ENCODE measurements at places on chromosomes 6 and 20. TPM values are rescaled to one million over a fixed set of nuclear protein-coding genes. Genes with fewer than 3 reads are reported as not detected.
A peak's percentile ranks its signal among the peaks of the same experiment; 100 is the strongest.

GRCh38 chr6:84455511-84456029 lies 228.1 kb upstream of the CEP162 start:
- DNase-seq, result no peak

ADAT2 gene
- 6.4 TPM for total RNA-seq

DNA sequence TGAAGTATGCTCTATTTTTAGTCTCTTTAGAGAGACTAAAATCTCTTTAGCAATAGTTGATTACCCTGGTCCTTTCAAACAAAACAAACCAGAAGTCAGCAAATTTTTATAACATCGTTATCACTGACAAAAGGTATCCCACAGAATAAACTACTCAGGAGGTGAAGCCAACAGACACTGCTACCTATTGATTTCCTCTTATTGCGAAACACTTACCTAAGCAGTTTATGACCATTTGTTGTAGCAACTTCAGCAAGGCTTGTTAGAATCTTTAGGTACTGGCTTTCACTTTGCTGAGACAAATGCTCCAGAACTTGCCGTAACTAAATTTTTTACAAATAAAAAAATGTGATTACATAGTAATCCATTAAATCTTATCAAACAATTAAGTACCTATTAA lies 64.4 kb downstream of the HACE1 start:
- DNase-seq, result no peak

DEFB124 gene
- total RNA-seq, result not detected

DNA sequence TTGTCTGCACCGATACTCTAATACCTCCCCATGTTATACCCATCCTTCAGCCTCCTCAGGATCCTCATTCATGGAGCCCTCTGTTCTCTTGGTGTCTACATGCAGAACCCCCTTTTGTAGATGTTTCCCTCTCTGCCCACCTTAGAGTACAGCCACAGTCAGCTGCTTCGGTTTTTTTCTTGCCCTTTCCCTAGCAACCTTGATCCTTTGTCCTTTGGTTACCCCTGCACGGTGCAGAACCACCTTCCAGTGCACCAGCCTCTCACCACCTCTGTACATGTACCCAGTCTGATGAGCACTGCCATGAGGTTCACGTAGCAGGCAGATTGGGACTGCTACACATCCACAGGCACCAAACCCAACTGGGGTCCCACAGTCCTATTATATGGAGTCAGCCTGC lies 7.3 kb downstream of the VPS16 start:
- DNase-seq, result no peak

DNA sequence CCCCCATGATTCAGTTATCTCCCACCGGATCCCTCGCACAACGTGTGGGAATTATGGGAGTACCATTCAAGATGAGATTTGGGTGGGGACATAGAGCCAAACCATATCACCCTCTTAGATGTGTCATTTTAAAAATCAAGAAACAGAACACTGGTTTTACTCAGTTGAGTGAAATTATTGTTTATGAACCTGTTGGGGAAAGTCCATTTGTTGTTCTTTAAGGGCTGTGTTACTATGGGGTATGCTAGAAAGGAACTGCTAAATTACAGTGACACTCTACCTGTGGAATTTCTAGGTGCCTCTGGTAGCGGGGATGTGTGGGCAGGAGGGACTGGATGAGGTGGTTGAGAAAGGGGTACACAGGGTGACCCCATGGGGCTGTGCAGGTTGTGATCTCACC lies 28.9 kb downstream of the STX11 start:
- DNase-seq, result no peak

GRCh38 chr6:160005861-160006540 lies 37.1 kb downstream of the IGF2R start:
- DNase-seq, result no peak

DNA sequence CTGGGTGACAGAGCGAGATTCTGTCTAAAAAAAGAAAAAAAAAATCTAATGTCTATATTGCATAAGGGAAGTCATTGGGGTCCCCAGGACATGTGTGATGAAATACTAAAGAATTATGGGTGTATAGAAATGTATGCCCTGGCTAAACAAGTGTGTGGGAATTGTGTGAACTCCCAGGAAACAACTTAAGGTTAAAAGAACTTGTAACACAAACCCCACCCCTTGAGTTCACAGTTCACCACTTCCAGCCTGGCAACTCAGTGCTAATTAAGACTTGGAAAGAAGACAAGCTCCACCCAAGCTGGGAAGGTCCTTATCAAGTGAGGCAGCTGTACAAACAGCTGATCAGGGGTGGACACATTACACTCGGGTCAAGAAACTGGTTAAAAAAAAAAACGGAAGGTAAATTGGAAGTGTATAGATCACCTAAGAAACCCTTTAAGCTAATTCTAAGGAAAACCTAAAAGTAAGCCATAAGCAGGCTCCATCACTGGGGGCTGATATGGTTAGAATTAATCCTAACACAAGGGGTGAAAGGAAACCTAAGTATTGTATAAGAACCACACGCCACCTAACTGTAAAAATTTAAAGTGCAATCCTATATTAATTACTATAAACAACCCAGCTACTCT lies 25.2 kb downstream of the HLA-A start:
- peak; percentile 71 for DNase-seq

- no peak for DNase-seq
Observed at GRCh38 chr6:162200945-162201690, 526.4 kb downstream of the PRKN start.

CDH26 gene
- 0.46 TPM for total RNA-seq

GRCh38 chr6:144911322-144911721 lies 626.2 kb downstream of the UTRN start:
- no peak for DNase-seq

DNA sequence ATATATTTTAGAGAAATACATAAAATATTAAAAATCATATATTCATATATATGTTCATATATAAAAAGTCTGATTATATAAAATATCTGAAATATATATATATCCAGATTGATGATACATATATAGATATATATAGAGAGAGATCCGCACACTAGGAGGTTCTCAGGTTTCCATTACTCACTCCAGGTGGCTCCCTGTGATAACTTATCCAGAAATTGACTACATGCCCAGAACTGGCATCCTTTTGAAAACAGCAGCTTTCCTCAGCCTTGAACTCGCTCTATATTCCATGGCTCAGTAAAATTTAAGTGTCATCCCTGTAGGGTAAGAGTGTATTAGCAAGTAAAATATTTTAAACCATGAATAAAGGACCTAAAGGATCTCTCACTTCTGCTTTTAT lies 206.8 kb downstream of the TINAG start:
- DNase-seq, result no peak

NNAT gene
- not detected for total RNA-seq

SAMD5 gene
- 0.23 TPM for total RNA-seq

DNA sequence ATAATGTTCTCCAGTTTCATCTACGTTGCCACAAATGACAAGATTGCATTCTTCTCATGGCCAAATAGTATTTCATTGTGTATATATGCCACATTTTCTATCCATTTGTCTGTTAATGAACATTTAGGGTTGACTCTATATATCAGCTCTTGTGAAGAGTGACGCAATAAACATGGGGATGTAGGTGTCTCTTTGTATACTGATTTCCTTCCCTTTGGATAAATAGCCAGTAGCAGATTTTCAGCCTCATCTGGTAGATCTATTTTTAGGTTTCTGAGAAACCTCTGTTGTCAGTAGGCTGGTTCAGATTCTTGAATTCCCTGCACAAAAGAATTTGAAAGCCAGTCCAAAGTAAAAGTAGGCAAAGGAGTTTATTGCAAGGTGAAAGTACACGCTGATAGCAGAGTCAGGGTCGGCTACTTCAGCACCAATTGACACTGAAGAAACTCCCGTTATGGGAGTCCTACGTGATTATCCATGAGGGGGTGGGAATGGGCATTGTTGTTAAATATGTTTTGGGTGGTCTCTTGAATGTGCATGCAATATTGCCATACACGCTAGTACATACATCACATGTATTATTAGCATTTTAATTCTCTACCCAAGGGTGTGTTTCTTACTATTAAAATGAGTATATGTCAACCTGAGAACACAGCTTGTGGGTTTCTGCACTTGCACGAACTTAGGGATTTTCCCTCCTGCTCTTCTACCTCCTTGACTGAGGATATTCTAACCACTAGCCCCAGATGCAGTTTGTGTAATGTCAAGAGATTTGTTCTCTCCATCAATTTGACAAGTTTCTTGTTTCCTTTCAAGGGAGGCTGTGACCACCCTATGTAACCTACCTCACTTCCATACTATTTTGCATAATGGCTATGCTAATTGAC lies 14.4 kb upstream of the SLC17A2 start:
- no peak for DNase-seq

GRCh38 chr6:131779304-131779703 lies 28.5 kb upstream of the ENPP1 start:
- no peak for DNase-seq

GRCh38 chr6:111666847-111667246 lies 61.2 kb upstream of the TRAF3IP2 start:
- no peak for DNase-seq

DNA sequence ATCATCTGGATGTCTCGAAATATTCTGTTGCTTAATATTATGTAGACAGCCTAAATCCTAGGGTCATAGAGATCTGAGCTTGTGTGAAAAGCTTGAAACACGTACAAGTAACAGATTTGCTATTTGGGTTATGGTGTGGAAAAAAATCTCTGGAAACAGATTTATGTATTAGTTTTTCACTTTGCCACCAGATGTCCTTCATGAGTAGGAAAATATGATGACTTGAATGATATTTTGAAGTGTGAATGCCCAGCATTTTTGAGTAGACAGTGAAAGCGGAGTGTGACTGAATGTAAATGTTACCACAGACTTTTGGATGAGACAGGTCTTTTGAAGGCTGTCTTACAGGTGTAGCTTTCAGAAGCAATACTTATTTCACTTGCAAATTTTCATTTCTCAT lies 4.2 kb upstream of the BMP6 start:
- no peak for DNase-seq

GRCh38 chr20:1702855-1703254 lies 45.3 kb upstream of the SIRPG start:
- DNase-seq, result no peak

EFCAB8 gene
- 1.1 TPM for total RNA-seq

DNA sequence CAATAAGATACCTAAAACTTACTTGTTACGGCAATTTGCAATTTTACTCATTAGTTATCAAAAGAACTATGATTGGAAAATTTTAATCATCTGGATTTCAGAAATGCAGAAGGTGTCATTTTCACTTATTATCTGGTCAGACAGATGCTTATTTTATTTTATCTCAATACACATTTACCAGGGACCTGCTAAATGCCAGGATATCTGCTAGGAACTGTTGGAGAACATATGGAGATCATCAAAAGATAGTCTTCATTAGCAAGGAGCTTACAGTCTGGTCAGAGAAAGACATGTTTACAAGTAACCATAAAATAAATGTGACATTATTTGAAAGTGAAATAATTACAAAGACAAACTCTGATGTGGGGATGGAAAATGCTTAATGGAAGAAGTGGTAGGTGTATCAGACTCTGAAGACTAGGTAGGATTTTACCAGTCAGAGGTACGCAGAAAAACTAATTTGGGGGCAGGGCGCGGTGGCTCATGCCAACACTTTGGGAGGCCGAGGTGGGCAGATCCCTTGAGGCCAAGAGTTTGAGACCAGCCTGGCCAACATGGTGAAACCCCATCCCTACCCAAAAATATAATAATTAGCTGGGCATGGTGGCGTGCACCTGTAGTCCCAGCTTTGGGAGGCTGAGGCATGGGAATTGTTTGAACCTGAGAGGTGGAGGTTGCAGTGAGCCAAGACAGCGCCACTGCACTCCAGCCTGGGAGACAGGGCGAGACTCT lies 137.8 kb downstream of the MYB start:
- DNase-seq, result no peak

DNA sequence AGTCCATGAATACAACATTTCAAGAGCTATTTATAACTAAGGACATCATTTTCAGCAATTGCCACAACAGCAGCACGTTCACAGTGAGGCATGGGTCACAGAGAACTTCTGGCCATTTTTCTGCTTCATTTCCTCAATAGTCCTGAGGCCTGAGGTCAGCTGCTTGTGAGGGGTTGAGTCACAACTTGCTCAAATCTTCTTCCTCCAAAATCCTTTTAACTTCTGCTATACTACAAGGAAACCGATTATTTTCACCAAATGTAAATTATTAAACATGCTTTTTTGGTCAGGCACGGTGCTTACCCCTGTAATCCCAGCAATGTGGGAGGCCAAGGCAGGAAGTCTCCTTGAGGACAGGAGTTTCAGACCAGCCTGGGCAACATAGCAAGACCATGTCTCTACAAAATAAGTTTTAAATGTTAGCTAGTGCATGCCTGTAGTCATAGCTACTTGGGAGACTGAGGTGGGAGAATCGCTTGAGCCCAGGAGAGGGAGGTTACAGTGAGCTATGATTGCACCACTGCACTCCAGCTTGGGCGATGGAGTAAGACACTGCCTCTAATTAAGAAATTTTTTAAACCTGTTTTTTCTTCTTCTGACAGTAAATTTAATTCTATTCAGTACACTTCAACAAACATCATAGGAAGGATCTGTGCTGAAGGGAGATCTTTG lies 11.1 kb upstream of the SLC16A10 start:
- no peak for DNase-seq

LINC00237 gene
- total RNA-seq, result not detected

- DNase-seq, result no peak
Observed at GRCh38 chr6:107546691-107547450, 57.0 kb downstream of the SOBP start.

- no peak for DNase-seq
Observed at GRCh38 chr20:14986026-14986655, 648.7 kb upstream of the FLRT3 start.

- DNase-seq, result no peak
Observed at GRCh38 chr20:5900908-5901307, 49.4 kb downstream of the TRMT6 start.

DNA sequence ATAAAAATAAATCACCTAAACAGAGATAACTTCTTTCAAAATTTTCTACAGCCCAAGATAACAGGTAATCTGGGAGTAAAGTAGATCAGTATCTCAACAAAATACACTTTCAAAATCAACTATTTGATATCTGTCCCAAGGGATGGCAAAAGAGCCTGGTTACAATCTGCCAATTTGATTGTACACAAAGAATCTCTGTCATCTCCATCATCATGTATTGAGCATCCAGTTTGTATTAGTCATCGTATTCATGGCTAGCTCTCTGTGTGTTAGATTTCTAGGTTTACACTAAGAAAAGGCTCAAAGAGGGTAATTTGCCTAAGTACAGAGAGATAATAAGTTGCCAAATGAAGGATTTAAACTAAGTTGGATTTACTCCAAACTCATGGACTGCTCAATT lies 329.0 kb upstream of the NRSN1 start:
- no peak for DNase-seq

DNA sequence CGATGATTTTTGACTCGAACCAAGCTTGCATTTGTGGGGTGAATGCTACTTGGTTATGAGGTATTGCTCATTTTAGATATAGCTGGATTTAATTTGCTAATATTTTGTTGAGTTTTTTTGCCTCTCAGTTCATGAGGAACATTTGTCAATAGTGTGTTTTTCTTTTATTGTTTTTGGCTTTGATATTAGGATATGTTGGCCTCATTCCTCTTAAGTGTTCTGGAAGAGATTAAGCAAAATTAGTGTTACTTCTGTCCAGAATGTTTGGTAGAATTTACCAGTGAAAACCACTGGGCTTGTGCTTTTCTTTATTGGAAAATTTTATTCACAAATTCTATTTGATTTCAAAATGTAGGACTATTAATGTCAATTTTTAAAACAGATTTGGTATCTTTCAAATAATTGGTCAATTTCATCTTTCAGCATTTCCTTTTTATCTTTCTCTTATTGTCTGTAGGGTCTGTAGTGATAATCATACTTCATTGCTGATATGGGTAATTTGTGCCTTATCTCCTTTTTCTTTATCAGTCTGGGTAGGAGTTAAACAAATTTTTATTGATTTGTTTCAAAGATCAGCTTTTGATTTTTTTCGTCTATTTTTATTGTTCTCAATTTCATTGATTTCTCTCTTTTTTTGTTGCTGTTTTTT lies 14.1 kb downstream of the AIG1 start:
- DNase-seq, result no peak

- DNase-seq, result no peak
Observed at GRCh38 chr6:2977799-2978590, 6.6 kb upstream of the SERPINB6 start.

All from Panc1 (cell line).